ENCODE measurements at places on chromosomes 4 and X.

DNA sequence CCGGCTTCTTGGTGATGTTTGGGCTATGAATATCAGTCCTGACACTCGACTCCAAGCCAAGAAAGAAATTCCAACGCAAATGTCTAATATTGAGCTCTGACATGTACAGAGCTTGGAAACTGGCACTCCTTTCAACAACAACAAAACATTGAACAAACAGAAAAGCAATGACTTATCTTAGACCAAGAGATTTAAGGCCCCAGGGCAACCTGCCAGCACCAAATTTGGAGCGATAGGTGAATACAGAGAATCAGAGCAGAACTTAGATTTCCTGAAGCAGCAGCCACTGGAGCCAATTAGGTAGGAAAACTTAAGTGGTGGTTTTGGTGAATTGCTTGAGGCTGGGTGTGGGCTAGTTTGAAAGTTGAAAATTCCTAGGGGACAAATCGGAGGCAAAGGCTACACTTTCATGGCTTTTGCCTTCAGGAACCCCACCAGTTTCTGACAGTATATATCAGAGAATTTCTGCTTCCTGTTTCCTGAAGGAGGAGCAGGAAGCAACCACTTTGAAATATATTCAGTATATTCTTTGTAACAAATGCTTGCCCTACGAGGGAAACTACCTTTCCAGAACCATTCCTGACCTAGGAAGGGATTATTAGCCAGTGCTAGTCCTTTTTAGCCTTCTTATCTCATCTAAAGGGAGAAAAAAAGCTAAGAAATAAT lies 10.1 kb upstream of the FMR1 start:
- no peak for DNase-seq

DNA sequence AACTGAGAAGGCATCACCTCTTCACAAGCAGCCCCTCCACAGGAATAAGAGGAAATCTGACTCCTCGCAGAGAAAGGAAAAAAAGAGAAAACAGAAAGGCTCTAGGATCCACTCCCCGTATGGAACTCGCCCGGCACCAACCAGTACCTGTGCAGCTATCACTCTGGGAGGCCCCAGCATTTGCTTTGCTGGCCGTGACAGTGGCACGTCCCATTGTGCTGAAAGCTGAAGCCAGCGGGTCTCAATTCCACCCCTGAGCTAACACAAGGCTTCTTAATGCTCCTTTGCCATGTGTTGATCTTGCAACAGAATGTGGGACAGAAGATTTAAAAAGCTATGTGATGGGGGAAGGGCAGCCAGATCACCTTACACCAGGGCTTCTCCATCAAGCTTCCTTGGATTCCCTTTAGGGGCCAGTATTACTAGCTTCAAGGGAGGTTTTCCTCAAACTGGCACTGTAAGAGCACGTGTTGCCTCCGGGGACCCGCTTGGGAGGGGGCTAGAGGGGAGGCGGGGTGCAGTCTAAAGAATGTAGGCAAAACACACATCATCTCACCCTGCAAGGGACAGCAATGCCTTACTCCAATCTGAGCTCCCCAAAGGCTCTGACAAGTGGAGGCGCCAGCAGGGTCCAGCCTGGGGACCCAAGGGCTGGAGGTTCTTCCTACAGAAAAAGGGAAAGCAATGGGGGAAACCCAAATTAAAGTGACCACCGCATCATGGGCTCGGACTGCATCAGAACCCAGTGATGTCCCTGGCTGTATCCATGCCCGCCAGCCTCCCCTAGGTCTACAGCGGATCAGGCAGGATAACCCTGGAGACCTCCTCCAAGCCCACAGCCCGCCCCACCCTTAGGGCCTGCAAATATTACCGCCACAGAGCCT lies 1.2 kb downstream of the USP46 start:
- DNase-seq: peak; percentile 56

GRCh38 chr4:26074712-26075430 lies 160.9 kb downstream of the SMIM20 start:
- DNase-seq: peak; percentile 67

- DNase-seq: no peak
Observed at GRCh38 chr4:26104056-26104685, 190.2 kb downstream of the SMIM20 start.

GRCh38 chrX:3384327-3384726 lies 37.9 kb upstream of the MXRA5 start:
- no peak for DNase-seq

DNA sequence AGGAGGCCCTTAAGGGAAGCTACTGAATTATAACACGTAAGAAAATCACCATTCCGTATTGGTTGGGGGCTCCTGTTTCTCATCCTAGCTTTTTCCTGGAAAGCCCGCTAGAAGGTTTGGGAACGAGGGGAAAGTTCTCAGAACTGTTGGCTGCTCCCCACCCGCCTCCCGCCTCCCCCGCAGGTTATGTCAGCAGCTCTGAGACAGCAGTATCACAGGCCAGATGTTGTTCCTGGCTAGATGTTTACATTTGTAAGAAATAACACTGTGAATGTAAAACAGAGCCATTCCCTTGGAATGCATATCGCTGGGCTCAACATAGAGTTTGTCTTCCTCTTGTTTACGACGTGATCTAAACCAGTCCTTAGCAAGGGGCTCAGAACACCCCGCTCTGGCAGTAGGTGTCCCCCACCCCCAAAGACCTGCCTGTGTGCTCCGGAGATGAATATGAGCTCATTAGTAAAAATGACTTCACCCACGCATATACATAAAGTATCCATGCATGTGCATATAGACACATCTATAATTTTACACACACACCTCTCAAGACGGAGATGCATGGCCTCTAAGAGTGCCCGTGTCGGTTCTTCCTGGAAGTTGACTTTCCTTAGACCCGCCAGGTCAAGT lies 6.9 kb upstream of the MSANTD1 start:
- peak; percentile 87 for DNase-seq

DNA sequence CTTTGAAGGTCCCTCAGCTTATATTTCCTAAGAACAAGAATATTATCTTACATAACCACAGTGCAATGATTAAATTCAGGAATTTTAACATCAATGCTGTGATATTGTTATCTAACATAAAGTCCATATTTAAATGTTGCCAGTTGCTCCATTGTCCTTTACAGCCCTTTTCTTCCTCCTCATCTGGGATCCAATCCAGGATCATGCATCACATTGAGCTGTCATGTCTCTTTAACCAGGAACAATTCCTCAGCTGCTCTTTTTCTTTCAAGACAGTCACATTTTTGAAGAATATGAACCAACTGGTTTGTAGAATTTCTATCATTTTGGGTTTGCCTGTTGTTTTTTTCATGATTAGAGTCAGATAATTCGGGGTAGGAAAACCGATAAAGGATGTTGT lies 12.0 kb downstream of the TMSB4X start:
- DNase-seq: no peak

- peak; percentile 33 for DNase-seq
Observed at GRCh38 chr4:5034206-5034605, 14.9 kb upstream of the CYTL1 start.

DNA sequence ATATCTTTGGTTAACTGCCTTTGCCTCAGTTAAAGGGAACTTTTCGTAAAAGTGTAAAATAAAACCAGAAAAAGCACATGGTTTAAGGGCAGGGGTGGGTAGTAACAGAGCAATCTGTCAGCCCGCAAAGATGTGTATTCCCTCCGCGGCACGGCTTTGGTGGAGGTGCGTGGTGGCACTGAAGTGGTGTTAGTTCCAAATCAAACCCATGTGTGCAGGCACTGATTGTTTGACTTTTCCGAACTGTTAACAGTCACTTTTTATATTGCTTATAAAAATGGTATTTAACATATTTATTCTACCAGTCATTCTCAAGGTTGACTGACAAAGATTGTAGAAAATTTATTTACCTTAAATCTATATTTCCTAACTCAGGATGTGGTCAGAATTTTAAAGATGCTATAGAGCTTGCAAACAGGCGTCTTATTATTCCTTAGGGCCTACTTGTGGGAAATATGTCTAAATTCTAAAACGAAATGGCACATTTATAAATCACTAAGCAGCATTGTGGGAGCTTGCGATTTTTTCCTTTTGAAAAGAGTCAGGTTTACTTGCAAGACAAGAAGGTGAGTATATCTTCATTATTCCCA lies 272.7 kb upstream of the PCDH18 start:
- no peak for DNase-seq

- peak; percentile 34 for DNase-seq
Observed at GRCh38 chr4:178026999-178027398, 584.8 kb upstream of the AGA start.

- DNase-seq: peak; percentile 56
Observed at GRCh38 chrX:14420841-14421240, 108.5 kb upstream of the GLRA2 start.

- DNase-seq: no peak
Observed at GRCh38 chrX:108601276-108601675, 135.1 kb downstream of the IRS4 start.

- DNase-seq: no peak
Observed at GRCh38 chr4:185591679-185592141, 56.4 kb upstream of the PDLIM3 start.

GRCh38 chr4:153729895-153730294 lies 29.9 kb downstream of the RNF175 start:
- no peak for DNase-seq

DNA sequence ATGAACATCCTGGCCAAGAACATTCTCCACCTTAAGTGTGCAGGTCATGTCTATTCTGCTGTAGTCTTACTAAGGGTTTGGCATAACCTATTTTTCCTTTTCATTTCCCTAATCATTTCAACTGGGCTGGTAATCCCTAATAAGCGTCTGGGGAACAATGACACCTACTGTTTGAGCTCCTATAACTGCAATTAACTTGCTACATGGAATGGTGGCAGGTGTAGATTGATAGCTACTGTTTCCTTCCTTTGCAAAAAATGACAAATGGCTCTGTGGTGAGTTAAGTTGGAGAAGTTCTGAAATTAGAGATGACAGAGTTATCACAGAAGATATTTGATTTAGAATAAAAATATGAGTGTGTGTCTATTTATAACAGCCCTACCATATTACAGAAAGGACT lies 104.5 kb upstream of the NAP1L5 start:
- DNase-seq: no peak

GRCh38 chrX:47311932-47312774 lies 58.2 kb upstream of the ZNF157 start:
- DNase-seq: peak; percentile 67

GRCh38 chrX:47815901-47816845 lies 20.5 kb upstream of the ZNF81 start:
- no peak for DNase-seq
